ENCODE measurements at places on chromosomes 16 and 17.

GRCh38 chr17:29855686-29856085 is 74.3 kb downstream of the SSH2 start:
- DNase-seq = no peak

DNA sequence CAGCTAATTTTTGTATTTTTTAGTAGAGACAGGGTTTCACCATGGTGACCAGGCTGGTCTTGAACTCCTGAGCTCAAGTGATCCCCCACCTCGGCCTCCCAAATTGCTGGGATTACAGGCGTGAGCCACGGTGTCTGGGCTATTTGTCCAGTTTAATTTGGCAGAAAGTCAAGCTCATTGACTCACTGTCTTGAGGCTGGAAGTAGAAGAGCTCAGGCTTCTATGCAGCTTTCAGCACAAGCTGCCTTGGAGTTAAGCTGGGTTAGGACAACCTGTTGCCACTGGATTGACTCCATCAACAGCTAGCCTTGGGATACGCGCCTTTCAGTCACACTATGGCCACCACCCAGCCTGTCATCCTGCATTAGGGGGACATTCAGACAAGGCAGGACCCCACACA is 76.2 kb upstream of the DNAH17 start:
- DNase-seq = no peak

GRCh38 chr17:14792746-14793145 is 472.4 kb downstream of the PMP22 start:
- no peak for DNase-seq

DNA sequence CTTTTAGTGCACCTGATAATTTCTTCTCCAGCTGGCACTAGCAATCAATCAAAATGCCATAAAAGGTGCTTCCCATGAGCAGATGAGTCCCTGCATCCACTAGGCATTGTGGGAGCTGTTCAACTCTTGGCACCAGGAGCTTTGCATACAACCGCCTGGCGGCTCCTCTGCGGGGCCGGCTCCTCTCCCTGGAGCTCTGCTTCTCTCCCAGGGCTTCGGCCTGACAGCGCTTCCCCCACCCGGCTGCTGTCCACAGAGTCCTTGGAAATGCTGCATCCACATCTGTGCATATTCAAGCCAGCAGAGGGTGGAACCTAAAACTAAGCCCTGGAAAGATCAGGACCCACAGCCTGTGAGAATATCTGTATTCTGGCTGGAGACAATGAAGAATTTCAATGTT is 62.9 kb downstream of the LMF1 start:
- no peak for DNase-seq

DNA sequence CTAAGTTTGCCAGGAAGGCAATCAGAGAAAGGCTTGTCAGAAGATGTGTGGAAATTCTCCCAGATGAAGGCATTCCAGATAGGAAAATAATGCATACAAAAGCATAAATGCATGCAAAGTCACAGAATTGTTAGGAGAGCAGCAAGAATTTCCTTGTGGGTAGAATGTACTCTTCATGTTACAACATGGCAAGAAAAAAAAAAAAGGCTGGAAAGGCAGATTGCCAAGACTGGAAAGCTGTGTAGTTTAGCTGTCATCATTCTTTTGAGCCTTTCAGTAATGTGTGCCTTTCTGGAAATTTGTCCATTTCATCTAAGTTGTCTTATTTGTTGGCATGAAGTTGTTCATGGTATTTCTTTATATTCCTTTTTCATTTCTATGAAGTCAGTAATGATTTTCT is 71.0 kb upstream of the EFCAB3 start:
- no peak for DNase-seq

DNA sequence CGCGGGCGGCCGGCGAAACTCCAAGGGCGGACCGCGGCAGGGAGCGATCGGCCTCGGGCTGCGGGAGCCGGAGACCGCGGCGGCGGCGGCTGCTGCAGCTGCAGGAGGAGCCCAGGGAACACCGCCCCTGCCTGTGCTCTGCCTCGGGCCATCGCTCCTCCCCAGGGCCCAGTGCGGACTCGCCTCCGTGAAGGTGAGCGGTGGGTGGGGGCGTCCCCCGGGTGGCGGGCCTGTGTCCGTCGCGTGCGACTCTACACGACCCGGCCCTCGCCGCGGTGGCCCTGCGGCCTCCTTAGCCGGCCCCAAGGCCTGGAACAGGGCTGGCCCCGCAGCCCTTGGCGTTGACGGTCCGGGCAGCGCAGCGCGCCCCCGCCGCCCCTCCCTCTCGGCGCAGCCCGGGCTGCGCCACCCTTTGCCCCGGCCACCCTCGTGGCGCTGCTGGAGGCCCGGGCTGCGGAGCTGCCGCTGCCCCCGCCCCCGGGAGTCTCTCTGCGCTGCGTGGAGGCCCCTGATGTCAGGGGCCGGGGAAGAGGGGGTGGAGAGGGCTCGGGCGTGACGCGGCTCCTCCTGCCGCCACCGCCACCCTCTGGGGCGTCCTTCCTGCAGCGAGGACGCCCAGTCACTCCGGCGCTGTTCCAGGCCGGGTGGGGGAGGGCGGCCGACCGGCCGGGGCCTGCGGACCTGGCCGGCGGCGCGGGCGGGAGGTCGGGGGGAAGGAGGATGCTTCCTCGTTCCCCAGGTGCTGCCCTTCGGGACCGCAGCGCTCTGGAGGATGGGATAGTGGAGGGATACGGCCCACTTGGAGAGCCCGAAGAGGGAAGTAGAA is 485 bp downstream of the DYNLL2 start:
- DNase-seq = no peak

DNA sequence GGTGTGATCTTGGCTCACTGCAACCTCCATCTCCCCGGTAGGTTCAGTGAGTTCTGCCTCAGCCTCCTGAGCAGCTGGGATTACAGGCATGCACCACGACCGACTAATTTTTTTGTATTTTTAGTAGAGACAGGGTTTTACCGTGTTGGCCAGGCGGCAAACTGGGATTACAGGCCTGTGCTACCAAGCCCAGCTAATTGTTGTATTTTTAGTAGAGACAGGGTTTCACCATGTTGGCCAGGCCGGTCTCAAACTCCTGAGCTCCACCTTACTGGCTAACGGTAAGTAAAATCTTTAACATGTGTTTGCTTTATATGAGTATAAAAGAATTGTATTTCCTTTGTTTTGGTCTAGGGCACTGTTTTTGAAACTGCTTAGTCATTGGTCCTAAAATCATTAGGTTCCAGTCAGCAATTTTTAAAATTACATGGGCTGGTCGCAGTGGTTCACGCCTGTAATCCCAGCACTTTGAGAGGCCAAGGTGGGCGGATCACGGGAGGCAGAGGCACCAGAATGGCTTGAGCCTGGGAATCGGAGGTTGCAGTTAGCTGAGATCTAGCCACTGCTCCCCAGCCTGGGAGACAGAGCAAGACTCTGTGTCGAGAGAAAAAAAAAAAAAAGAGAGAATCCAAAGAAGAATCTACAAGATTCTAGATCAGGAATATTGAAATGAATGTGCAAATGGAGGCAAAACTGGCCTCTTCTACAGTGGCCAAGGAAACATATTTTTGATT is 3.6 kb downstream of the FLYWCH1 start:
- no peak for DNase-seq

DNA sequence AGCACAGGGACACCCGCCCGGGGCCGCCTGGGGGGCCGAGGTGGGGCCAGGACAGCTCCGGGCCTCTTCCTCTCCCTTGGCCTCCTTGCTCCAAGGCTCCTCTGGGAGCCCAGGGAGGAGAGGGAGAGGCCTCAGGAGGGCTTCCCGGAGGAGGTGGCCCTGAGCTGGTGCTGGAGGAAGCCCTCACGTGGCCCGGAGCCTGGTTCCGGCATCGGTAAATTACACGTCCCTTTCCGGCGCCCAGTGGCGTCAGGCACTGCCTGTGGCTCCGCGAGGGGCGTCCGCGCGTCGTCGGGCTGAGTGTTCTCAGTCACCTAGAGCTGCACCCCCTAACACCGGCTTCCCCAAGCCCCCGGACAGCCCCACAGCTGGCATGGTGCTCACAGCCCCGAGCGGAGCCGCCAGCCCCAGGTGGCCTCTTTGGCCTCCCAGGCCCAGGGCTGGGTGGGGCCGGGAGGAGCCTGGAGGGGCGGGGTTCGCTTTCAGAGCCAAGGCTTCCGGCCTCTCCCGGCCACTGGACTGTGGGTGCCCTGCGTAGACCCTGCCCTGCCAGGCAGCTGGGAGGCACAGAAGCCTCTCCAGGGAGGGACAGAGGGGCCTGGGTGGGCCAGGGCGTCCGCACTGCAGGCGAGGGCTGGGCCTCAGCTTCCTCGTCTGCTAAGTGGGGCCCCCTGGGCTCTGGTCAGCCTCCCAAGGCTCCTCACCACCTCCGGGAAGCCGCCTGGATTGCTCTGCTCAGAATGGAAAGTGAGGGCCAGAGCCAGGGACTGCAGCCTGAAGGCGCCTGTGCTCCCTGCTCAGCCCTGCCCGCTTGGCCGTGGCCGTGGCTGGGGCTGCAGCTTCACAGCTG is 27.9 kb upstream of the SSTR5 start:
- no peak for DNase-seq

- DNase-seq = peak; percentile 53
These were observed at the start of gene RNF135 for GRCh38 chr17:30970831-30971567. Gene RNF135 (plus strand): TSS chr17:30971039. CDS start chr17:30971074, 35 bp downstream.

GRCh38 chr16:586047-586644 is 3.7 kb upstream of the RAB40C start:
- no peak for DNase-seq

GRCh38 chr17:82963104-82963950 is 116.1 kb upstream of the METRNL start:
- peak; percentile 25 for DNase-seq

- no peak for DNase-seq
These were observed 52.5 kb upstream of the WSB1 start for GRCh38 chr17:27241346-27241946.

- DNase-seq = no peak
These were observed 30.9 kb downstream of the DCAKD start for GRCh38 chr17:45020354-45021138.

DNA sequence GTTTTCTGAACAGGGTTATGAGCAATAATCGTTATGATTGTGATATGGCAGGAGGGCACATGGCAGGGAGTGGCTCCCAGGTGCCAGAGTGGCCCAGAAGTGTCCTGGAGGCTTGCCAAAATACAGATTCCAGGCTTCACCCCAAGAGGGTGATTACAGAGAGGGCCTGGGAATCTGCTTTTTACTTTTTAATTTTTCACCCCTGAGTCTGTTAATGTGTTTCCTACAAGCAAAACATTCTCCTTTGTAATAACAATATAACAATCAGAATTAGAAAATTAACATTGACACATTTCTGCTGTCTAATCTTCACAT is 212.4 kb downstream of the SNX29 start:
- no peak for DNase-seq

- no peak for DNase-seq
These were observed 42.7 kb downstream of the SOX9 start for GRCh38 chr17:72163474-72163873.

GRCh38 chr16:84925092-84925772 is 86.1 kb downstream of the ZDHHC7 start:
- DNase-seq = no peak

GRCh38 chr17:55295411-55296170 is 30.8 kb downstream of the HLF start:
- peak; percentile 47 for DNase-seq

- DNase-seq = no peak
These were observed 5.2 kb downstream of the RNF43 start for GRCh38 chr17:58412064-58412703.

DNA sequence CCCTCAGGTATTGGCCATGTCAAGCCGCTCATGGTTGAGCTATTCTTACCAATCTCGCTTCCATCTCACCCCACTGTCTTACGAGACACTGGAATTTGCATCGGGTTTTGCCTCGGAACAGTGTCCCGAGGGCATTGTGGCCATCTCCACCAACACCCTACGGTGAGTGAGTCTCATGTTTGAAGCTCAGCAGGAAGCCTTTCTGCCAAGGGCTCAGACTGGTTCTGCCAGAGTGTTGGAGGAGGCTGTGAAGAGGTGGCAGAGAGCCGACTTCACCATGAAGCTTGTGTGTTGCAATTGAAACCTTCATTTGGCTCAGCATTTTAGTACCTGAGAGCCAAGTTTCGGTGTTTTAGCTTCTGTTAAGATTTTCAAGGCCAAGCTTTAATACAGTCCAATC is 38.0 kb downstream of the SF3B3 start:
- no peak for DNase-seq

GRCh38 chr17:39164675-39165143 is 1.3 kb downstream of the ARL5C start:
- DNase-seq = peak; percentile 73

- DNase-seq = no peak
These were observed 3.1 kb downstream of the TLCD2 start for GRCh38 chr17:1707107-1707506.

DNA sequence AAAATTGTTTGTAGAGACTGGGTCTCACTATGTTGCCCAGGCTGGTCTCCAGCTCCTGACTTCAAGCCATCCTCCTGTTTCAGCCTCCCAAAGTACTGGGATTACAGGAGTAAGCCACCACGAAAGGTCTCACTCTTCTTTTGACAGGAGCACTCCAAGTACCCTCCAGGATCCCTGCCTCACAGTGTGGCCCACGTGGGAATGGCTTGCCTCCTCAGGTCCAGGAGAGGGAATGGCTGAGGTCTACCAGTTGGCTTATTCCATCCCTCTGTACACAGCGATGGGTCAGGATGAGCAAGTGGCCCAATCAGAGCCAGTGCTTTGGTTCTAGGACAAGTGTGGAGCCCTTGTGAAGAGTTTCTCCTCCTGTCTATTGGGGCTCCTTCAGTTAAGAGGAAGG is 73.7 kb upstream of the ZNF423 start:
- DNase-seq = no peak

DNA sequence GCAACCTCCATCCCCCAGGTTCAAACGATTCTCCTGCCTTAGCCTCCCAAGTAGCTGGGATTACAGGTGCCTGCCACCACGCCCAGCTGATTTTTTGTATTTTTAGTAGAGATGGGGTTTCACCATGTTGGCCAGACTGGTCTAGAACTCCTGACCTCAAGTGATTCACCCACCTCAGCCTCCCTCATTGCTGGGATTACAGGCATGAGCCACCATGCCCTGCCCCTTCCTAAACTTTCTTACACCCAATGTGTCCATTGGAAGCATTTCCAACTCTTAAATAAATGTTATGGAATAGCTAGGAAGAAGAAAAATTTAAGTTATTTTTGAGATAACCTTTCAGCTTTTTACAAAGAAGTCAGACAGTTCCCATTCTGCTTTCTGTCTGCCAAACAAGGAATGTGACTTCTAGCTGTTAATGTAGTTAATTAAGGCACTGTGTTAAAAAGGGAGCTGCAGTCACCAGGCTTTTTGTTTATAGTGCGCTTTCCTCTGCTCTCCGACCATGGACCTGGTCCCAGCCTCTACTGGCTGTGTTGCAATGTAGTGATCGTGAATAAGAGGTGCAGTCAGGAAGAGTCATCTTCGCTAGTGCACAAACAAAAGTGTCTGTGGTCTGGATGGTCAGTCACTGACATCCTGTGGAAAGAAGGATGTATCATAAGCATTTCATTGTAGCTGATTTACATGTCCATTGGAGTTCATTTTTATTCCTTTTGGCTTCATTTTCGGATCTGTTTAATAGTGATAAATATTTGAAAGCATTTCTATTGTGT is 39.7 kb downstream of the USP10 start:
- DNase-seq = no peak

DNA sequence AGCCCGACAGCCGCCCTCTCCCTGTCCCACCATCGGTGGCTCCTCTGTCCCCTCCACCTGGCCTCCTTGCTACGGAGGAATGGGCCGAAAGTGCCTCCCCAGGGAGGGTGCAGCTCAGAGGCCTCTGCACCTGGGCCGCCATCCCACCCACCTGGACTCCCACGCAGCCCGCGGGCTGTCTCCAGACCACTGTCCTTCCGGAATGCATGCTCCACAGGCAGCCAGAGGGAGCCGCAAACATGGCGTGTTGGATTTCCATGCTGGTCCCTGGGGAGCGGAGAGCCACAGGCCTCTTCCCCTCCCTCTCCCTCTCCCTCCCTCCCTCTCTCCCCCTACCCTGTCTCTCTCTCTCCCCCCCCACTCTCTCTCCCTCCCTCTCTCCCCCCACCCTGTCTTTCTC is 3.0 kb downstream of the SSTR5 start:
- DNase-seq = no peak
